ENCODE measurements at places on chromosomes 11 and 22.
A peak's percentile ranks its signal among the peaks of the same experiment; 100 is the strongest.

- DNase-seq: no peak
Observed at GRCh38 chr22:37503850-37504249, 15.4 kb downstream of the CARD10 start.

GRCh38 chr11:44563711-44564110 is 1.8 kb upstream of the CD82 start:
- DNase-seq: no peak

GRCh38 chr11:130209128-130209932 is 49.7 kb downstream of the ST14 start:
- no peak for DNase-seq

- no peak for DNase-seq
Observed at GRCh38 chr11:122209619-122210366, 93.8 kb upstream of the BLID start.

DNA sequence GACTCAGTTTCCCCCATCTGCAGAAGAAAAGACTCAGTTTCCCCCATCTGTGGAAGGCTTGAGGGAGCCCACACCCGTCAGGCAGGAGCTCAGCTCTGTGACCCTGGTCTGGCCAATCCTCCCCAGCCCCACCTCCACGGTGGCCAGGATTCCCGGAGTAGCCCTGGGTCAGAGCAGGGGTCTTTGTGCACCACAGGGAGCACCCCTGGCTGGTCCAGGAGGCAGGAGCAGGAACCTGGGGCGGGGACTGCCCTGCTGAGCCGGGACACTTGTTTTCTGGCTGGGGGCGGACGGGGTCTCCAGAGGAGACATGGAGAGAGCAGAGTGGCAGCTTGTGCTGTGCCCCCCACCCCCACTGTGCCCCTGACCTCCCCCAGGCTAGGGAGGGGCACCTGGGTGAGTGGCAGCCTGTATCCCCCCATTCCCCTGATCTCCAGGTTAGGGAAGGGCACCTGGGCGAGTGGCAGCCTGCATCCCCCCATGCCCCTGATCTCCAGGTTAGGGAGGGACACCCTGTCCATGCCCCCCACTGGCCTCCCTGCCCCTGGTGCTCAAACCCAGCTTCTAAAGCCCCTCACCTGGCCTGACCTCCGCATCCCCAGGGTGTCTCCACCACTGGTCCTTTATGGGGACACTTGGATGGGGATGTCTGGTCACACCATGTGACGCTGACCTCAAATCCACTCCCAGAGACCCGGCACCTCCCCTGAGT is 18.8 kb downstream of the IL17REL start:
- DNase-seq: no peak

- no peak for DNase-seq
Observed at GRCh38 chr11:76005756-76006155, 190.7 kb downstream of the UVRAG start.

GRCh38 chr11:86589856-86590589 is 82.4 kb downstream of the ME3 start:
- no peak for DNase-seq

DNA sequence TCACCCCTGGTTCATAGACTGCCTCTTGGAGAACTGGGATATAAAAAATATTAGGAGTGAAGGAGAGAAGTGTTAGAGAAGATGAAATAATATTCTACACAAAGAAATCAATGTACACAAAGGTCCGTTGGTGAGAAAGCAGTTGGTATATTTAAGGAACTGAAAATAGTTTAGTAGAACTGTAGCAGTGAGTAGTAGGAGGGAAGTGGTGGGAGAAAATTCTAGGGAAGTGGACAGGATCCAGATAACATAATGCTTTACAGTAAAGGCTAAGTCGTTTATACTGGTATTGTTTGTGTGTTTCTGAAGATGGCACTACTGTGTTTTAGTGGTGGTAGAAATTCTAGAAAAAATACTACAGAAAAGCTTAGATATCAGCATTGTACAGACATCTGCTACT is 120.8 kb upstream of the CHORDC1 start:
- DNase-seq: no peak

DNA sequence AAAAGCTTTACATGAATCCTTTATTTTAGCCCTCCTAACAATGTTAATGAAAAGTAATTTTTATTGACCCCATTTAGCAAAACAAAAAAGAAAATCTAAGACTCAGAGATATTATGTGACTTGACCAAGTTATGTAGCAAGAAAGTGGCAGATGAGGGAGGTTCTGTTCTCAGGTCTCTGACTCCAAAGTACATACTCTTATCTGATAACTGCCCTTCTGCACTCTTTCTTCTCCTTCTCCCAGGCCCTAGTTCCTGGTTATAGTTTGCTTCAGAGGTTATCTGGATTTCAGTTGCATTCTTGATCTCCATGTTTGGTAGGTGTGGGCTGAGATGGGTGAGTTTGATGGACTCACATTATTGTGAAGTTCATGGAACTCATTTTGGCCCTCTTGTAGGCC is 4.5 kb downstream of the OR9Q2 start:
- no peak for DNase-seq

GRCh38 chr11:120188371-120188770 is 22.5 kb upstream of the OAF start:
- no peak for DNase-seq

DNA sequence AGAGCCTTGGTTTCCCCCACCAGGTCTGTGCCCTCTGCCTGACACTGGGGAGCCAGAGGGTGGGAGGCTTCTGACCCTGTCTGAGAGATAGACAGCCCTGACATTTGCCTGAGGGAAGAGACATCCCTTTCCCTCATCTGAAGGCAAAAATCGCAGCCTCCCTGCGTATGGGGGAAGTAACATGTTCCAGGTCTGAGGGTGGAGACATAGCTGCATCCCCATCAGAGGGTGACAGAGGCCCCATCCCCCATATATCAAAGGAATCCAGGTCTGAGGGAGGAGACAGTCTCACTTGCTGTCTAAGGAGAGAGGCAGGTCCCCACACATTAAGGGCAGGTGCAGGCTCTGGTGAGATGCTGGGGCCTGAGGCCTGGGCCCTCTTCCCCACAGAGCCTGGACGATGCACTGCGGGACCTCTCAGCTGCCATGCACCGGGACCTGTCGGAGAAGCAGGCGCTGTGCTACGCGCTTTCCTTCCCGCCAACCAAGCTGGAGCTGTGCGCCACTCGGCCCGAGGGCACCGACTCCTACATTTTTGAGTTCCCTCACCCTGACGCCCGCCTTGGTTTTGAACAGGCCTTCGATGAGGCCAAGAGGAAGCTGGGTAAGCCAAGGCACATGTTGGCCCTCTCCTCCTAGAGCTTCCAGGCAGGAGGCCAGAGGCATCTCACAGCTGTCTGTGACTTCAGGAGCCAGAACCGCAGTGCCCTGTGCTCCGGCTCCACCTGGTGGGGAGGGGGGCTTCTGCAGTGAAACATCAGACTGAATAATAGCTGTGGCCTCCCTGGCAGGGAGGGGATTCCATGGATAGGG is 16.1 kb upstream of the RELT start:
- DNase-seq: no peak

DNA sequence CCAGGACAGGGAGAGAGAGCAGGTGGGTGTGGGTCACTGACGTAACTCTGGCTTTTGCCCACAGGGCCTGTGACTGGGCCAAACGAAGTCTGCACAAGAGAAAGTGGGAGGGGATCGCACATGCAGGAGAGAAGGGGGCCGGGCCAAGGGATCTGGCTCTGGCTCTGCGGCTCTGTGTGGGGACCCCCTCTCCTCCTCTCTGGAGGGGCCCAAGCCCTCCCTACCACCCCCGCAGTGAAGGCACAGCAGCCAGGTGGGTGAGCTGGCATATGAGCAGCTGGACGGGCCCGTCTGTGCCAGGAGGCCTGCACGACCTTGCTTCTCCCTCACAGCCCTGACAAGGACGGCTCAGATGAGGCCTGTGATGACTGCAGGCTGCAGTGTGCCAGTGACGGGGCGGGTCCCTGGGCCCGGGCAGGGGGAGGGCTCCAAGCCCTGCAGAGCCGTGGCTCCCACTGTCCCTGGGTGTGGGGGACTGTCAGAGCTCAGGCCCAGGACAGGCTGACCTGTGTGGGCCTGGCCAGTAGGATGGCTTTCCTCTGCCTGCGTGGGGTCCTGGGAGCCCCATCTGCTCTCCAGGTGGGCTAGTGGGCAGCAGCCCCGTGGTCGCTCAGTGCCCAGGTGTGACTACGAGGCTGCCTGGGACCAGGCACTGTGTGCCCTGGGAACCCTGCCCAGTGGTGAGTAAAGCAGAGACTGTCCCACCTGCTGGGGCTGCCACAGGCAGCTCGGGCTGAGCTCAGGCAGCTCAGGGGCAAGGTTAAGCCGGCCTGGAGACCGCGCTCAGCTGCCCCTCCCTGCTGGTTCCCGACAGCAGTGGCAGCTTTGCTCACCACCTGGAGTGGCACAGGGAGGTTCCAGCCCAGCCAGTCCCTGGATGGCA is 22.2 kb downstream of the MRGPRG start:
- no peak for DNase-seq

DNA sequence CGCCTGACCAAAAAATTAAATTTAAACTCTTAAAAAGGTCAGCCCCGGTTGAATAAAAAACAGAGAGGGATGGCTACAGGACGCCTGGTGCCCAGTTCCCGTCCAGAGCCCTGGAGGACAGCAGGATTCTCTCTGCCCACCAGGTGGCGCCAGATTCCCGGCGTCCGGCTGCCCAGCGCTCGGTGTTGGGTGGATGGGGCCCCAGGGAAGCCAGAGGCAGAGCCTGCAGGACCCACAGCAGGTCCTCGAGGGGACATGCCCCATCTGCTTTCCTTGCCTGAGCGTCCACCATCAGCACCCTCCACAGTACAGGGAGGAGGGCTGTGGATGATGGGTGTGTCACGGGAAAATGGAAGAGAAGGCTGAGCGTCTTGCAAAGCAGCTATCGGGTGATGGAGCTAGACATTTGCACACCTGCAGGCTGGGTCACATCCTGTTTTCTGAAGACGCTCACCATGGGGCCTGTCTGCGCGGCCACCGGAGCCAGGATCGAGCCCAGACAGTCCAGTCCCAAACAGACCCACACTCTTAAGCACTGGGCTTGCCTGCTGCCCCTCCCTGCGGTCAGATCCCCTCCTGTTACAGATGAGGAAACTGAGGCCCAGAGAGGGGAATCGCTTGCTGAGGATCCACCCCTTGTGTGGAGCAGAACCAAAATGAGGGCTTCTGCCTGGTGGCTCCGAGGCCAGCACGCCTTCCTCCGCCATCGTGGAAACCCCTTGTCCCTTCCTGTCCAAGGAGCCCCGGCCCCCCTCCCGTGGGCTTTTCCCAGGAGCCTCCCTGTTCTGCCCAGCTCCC is 18.5 kb upstream of the CBX7 start:
- peak; percentile 83 for DNase-seq

DNA sequence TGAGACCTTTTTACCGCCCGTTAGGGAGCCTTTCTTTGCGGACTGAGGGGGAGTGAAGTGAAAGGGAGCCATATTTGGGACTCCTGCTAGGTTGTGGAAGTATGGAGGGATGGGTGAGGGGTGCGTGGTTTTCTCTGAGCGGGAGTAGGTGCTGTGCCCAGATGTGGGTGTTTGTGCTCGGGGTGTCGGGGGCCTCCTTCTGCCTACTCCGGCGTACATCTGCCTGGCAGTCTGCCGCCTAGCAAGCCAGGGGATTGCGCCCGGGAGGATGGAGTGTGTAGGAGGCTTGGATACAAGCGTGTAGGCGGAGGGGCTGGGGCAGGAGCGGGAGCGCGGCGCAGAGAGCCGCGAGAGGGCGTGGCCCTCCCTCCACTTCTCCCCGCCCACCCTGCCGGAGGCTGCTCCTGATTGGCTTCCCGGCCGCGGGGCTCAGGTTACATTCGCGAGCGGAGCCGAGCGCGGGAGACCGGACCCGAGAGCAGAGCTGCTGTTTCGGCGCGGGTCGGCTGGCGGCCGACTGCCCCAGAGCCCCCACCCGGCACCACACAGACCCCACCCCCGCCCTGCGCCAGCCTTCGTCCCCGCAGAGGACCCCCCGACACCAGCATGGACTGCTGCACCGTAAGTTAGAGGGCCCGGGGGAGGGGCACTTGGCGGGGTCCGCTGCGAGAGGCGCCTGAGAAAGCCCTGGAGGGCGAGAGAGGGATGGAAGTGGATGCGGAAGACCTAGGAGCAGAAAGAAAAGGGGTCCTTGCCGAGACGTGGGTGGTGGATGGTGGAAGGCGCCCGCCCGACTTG is at the start of gene NRGN:
TSS of gene NRGN (plus strand) at position 464 of the 798 bp plus-strand sequence. CDS start at position 607, 143 bp downstream.
- peak; percentile 83 for DNase-seq

- DNase-seq: no peak
Observed at GRCh38 chr22:41181349-41182241, 23.5 kb upstream of the L3MBTL2 start.

DNA sequence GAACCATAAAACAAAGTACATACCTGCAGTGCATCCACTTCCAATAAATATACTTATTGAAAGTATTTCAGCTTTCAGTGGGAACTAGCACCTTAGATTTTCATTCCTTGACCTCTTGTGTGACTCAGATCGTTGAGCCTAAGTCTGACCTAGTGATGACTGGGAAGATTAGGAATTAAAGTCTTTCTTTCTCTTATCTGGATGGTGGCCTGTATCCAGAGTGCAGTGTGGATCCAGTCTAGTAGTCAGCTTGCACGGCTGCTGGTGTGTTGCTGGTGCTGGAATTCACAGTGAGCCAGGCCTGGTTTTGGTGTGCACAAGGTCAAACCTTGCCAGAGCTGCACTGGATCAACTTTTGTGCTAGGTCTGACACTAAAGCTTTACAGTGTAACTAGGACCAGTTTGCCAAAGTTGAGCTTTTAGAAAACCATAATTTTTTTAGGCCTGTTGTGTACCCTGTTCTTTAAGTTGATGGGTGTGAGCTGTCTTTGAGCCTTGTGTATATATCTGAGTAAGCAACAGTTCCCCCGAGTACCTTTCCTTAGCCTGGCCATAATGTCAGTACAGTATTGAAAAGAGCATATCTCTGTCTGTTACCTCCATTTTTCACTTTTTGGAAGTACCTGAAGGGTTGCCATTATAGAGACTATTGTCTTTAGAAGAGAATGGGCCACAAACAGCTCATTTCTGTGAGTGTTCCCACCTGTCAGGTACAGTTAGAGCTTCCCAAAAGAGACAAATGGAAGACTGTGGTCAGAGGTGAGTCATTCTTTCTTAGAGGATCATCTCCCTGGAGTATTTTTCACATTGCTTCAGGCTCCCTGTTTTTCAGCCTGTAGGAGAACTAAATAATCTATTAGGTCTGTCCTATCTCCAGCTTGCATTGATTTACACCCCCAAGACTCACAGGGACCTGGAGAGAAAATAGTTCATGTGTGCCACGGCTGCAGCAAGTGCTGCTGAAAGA is 89.8 kb downstream of the ALX4 start:
- no peak for DNase-seq
